ENCODE measurements at places on chromosomes 1 and 21. TPM values are rescaled to one million over a fixed set of nuclear protein-coding genes. Genes with fewer than 3 reads are reported as not detected.

GRCh38 chr1:78419309-78419708, 71.5 kb upstream of the PTGFR start:
- DNase-seq: peak; percentile 79

DNA sequence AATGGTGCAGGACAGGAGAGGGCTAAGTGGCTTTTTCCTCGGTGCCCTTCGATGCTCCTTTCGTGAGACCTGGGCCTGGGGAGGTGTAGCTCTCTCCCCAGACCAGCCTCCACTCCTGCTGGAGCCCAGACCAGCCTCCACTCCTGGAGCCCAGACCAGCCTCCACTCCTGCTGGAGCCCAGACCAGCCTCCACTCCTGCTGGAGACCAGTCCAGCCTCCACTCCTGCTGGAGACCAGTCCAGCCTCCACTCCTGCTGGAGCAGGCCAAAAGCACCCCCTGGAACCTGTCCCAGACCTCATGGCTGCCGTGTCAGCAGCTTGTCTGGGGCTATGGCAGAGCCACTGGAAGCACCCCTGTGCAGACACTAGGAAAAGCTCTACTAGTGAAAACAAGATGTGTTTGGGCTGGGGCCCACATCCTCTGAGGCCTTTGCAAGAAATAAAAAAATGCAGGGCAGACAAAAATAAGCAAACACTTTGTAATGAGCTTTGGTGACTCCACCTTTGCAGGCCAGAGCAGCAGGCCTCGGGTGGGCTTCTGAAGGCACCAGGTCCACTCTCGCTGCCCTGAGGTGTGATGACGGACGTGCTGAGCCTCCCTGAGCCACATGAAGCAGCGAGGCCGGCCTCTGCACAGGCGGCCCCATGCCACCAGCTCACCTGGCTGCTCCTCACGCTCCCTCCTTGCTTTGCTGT, 116.0 kb upstream of the IFFO2 start:
- DNase-seq: no peak

GRCh38 chr1:52706941-52707926, 9.1 kb upstream of the COA7 start:
- DNase-seq: no peak

DNA sequence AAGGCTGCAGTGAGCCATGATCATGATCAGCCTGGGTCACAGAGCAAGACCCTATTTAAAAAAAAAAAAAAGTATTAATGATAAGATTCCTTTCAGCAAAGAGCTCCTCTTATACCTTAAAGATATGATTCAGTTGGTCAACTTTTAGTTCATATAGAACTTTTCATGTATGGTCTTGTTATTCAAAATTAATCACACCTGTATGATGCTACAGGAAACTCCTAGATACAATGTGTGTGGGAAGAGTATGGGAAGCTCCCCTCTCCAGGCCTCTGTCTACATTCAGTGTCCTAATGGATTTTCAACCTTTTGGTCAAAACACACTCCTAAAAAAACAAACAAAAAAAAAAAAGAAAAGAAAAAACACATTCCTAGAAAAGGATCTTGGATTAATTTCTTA, 17.1 kb downstream of the MR1 start:
- no peak for DNase-seq

GRCh38 chr1:203600782-203601513, 25.7 kb upstream of the ATP2B4 start:
- DNase-seq: no peak

DNA sequence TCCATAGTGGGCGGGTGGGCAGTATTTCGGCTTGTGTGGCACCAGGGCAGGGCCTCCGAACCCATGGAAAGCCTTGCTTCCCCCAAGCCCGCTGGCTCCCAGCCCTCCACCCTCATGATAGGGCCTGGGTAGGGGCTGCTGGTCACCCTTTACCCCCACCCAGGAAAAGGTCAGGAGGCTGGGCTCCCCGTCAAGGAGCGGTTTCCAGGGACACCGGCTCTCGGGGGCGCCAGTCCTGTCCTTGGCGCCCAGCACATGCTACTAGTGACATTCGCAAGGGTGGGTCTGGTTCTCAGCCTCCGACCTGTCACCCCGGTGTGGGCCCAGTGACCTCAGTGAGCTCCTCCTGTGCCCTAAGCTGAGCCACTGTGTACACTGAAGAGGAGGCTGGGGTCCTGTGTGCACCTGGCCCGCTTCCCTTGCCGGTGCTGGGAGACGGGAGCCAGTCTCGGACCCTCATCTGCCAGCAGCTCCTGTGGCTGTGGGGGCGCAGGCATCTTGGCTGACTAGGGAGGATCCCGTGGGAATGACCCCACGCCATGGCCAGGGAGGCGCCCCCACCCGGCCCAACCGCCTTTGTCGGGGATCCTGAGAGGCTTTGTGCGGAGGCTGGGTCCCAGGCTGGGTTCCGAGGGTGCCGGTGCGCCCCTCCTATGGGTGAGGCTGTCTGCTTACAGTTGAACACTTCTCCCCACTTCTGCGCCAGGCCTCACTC, 54.6 kb downstream of the SKI start:
- DNase-seq: no peak

DNA sequence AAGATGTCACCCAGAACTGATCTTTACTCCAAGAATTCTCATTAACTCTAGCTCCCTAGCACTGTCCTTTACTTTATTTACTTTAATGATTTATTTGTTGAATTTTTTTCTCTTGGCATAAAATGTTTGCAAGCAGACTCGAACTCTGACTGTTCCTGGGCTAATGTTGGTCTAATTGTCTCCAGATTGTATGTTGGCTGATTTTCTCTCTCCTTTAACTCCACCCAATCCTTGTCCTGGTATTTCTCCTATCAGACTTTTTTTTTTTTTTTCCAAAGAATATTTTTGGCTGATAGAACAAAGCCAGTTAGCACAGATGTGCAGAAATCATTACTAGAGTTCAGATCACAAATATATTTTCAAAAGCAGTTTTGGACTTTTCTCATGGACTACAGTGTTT, 82.6 kb downstream of the ATF6 start:
- no peak for DNase-seq

GRCh38 chr1:198764748-198765147, 125.9 kb downstream of the PTPRC start:
- no peak for DNase-seq

DNA sequence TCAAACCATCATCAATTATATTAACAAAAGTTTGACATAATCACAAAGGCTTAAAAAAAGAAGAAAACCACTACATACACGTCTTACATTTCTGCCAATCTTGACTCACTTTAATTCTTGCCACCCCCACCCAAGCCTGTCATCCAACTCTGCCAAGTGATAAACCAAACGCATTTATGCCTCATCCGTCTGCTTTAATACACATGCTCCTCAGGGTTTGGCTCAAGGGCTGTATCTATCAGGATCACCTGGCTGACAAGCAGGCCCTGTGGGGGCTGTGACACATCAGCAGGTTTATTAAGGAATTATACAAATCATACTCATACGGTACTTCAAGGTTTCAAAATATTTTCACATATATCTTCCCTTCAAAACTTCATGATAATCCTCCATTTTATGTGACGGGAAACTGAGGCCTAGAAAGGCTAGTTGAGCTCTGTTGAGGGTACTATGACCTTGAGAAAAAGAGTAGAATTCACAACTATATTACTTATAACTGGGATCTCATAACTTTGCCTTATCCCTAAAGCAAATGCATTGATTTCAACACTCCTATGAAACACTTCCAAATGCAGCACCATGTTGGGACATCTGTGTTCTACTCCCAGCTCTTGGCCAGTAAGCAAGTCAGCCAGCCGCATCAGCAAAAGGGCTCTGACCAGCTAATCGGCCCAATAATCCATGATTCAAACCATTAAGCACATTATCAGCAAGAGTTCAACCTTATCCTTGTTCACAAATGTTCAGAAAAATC, 8.7 kb downstream of the SORT1 start:
- no peak for DNase-seq

GRCh38 chr1:26171084-26172072, at the start of gene ZNF593OS:
Gene ZNF593OS, minus strand, starts transcription at chr1:26171832. Its CDS starts 171 bp downstream, at chr1:26171661.
- DNase-seq: no peak

DNA sequence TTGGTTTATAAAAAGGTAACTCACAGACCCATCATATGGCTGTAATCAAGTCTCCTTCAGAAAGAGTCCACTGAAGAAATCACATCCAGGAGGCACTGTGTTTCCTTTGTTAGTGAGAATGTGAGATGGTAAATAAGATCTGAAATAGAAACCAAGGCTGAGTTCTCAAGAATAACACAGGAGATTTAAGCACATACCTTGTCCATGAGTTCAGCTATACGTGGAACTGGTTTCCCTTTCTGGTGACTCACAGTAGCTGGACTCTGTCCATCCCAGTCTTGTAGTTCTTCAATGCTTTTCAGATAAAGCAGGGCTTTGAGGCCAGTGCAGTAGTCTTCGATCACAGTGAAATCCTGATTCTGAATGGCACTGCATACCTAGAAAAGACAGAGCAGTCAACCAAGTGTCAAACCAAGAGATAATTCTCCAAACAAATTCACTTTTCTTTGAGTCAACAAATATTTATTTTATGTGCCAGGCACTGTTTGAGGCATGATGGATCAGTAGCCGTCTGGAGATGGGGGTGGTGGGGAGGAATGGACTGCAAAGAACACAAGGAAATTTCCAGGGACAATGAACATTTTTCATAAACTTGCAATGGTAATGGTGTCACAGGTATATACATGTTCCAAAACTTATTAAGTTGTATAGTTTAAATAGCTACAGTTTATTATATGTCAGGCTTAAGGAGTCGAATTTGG, 471.4 kb downstream of the PTBP2 start:
- peak; percentile 94 for DNase-seq

DNA sequence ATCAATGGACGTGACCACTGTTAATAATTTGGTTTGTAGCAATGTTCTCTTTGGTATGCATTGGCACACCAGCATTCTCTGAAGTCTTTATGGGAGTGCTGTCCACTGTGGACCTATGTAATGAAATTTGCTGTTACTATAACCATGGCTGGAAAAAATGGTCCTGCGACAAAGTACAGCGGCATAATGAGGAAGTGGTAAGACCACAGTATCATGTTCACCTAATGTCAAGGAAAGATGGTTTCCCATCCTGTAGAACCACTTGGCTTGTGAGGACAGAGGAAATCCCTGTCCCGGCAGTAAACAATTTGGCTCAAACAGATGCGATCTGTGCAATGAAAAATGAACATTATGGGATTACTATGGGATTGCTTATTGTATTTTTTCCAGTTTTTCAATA, 173.9 kb upstream of the IVNS1ABP start:
- no peak for DNase-seq

GRCh38 chr1:240909701-240910457, 297.9 kb upstream of the GREM2 start:
- DNase-seq: no peak

DNA sequence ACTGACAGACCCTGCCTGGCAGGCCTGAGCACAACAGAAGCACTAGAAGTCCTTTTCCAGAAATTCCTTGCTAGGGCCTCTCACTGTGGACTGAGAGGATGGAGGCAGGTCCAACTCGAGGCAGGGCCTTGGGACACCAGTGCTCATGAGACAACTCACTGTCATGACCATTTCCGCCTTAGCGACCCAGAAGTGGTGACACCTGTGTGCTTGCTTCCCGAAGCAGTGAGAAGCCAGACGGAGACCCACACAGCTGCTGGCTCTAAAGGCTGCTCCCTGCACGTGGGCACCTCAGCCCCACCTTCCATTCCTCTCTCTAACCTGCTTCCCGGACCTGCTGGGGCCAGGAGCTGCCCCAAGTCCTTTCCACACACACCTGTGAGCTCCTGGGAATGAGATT, 33.0 kb downstream of the KCNC4 start:
- no peak for DNase-seq

GRCh38 chr21:46041183-46041582, 56.7 kb upstream of the COL6A2 start:
- no peak for DNase-seq

- no peak for DNase-seq
Observed at GRCh38 chr1:183970516-183971300, 66.8 kb downstream of the COLGALT2 start.

DNA sequence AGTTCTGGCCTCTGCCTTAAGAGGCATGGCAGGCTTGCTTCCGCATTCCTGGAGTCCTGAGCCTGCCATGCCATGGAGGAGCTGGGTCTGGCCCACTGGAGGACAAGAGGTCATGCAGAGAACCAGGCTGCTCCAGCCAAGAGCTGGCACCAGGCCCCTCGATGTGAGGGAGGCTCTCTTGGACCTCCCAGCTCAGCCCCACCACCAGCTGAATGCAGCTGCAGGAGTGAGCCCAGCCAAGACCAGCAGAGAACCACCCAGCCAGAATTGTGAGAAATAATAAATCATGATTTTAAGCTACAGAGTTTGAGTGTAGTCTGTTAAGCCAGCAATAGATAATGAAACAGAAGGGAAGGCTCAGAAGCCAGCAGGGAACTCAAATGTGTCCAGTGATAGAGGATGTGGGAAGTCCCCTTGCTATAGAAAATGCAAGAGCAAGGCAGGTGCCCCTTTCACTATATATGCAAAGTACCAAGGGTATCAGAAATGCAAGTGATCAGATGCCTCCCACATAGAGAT, 118.4 kb downstream of the HIVEP3 start:
- no peak for DNase-seq

DNA sequence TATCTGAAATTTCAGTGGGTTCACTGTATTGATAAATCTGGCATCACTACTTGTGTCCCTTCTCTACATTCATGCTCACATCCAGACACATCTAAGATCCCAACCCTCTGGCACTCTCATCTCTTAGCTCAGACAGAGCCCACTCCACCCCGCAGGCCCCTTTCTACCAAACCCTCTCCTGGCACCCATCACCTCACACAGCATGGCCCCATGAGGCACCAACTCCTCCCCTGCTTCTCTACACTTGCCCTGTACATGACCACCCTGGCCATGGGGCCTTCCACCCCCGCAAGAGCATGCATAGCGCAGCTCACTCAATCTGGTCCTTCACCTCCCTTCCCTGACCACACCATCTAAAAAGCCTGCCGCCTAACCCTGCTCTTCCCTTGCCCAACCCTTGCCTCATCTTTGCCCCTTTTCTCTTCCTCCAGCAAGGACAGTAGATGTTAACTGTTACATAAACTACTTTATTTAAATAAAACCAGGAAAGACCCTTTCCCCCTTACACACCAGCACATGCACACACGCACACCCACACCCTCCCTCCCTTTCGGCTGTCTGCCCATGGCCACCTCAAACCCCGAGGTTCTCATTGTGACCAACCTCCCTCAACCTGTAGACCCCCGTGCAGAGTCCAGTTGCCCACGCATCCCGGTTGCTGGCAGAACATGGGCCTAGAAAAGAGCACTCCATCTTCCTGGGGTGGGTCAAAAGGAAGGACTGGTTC, 15.6 kb downstream of the SH3BP5L start:
- no peak for DNase-seq

CENPS gene
- total RNA-seq: 23.5 TPM

MYOCOS gene
- total RNA-seq: not detected

OLIG2 gene
- not detected for total RNA-seq

SHISAL2A gene
- total RNA-seq: not detected

KLF17 gene
- total RNA-seq: not detected

MR1 gene
- total RNA-seq: 43.6 TPM

ACTA1 gene
- total RNA-seq: 0.34 TPM

CRYZ gene
- 39.1 TPM for total RNA-seq

CCDC17 gene
- total RNA-seq: 0.32 TPM

NEGR1 gene
- 64.5 TPM for total RNA-seq

PM20D1 gene
- not detected for total RNA-seq

ROR1 gene
- 8.3 TPM for total RNA-seq

All from HFFc6 (cell line).